ENCODE measurements at places on chromosomes 7 and 10.

DNA sequence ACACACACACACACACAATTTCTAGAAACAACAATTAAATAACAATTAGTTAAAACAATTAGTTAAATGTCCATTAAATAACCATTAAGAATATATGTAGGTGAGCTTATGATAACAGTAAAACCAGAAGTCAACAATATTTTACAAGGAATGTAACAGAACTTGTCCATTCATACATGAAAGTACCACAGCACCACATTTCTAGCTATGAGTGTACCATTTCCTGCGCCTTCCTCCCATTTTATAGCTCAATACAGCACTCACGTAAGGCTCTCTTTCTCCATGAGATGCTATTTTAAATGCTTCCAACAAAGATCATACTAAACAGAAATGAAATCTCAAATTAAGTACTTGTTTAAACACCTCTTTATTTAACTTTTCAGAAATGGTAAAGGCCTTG lies 367.3 kb upstream of the ZWINT start:
- no peak for DNase-seq

- DNase-seq = no peak
Measured at GRCh38 chr7:137000621-137001020, 132.2 kb downstream of the CHRM2 start.

DNA sequence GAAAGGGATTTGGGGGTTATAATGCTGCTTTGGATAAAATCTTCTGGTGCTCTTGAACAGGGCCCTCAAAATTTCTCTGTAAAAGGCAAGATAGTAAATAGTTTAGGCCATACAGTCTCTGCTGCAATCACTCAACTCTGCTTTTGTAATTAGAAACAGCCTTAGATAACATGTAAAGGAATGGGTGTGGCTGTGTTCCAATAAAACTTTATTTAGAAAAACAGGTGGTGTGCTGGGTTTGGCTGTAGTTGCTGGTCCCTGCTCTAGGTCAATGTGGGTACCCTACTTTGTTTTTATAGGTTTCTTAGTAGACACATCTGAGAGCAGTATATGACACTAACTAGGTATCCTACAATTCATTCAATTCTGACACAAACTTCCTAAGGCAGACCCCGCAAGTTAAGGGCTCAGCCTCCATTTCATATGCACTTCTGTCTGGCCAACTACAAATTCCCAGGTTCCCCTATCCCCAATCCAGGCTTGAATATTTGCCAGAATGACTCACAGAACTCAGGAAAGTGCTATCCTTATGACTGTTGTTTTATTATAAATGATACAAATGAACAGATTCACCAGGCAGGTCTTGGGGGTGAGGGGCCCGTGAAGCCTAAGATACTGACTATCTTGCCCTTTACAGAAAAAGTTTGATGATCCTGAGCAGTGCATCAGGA lies 349.9 kb downstream of the RPS24 start:
- no peak for DNase-seq

- DNase-seq = no peak
Measured at GRCh38 chr7:108120933-108121332, 9.2 kb downstream of the LAMB4 start.

GRCh38 chr7:25087855-25088254 lies 37.2 kb downstream of the CYCS start:
- no peak for DNase-seq

DNA sequence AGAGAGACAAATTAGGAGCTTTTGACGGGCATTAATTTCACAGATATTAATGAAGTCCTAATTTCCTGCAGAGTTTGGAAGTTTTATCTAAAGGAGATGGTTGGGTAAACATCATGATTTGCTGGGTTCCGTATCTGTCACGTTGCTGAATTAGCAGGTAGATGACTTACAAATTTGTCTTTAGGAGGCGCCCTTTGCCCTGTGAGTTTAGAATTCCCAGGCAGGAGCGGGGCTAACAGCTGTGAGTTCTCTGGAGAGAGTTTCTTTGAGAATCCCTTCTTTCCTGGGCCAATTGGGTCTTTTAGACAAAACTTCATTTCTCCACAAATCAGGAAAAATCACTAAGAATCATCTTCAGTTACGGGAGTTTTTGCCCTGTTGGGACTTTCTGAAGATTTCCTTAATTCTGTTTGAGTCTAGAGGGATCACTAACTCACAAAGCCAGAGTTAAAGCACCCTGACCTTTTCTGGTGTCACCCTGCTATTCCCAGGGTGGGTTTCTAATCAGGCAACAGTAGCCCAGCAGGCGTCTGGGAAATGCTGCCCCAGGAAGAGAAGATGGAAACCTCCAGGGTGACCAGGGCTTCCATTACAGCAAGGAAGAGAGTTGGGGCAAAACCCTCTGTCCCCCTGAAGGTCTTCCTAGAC lies 63.7 kb downstream of the PRKCQ start:
- no peak for DNase-seq

DNA sequence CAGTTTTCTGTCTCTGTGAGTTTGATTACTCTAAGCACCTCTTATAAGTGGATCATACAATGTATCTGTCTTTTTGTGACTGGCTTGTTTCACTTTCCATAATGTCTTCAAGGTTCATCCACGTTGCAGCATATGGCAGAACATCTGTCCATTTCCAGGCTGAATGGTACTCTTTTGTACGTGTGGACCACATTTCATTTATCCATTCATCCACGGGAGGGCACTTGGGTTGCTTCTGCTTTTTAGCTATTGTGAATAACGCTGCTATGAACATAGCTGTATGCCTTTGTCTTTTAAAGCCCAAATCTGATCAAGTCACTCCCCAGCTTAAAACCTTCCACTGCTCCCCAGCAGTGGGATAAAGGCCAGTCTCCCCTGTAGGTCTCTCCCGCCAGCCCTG lies 31.5 kb downstream of the EGFR start:
- DNase-seq = no peak

DNA sequence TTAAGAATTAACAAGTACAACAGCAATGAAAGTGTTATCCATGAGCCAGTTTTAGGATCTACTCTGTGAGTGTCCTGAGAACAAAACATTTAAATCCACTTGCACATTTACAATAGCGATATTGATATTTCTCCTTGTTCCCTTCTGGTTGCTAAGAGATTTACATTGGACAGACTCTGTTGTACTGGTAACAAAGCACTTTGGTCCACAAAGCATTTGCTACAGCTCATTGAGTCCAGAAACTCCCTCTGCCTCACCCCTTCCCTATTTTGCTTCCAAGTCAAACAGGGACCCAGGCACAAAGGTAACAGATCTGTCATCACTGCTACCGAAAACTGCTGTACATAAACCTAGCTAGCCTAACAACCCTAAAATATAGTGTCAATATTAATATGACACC lies 2.1 kb downstream of the ANK3 start:
- no peak for DNase-seq

GRCh38 chr10:130395248-130395936 lies 259.2 kb downstream of the GLRX3 start:
- no peak for DNase-seq

GRCh38 chr10:79483948-79484347 lies 28.4 kb upstream of the EIF5AL1 start:
- no peak for DNase-seq

DNA sequence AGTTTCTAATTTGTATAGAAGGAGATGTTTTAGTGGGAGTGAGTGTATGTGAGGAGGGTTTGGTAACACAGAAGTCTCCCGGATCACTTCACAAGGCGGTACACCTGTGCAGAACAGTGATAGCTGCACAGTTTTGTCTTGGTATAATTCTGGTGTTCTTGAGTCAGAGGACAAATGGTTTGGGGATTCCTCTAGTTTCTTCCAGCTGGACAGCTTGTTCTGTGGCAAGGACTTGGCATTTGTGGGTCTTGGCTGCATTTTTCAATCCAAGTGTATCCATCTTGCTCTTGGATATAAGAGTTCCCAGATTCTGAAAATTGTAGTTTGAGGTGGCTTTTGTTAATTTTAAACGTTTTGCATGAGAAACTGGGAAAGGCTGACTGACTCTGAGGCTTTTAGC lies 135.7 kb downstream of the AHR start:
- DNase-seq = no peak

DNA sequence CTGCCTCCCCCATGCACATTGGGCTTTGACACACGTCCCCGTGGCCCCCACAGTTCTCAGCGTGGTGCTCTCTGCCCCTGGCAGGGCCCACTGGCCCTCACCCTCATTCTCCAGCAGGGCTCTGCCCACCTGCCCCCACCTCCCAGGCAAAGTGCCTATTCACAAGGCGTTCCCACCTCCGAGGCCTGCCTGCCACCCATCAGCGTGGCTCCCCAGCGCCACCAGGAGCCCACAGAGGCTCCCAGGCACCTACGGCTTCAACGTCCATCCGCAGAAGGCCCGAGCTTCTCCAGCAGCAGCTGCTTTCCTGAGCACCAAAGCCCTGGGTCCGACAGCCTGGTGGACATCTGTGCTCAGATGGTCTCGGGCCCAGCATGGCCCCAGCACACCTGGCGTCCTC lies 211.8 kb upstream of the PPP2R2D start:
- DNase-seq = no peak

- DNase-seq = no peak
Measured at GRCh38 chr7:51079494-51079893, 237.1 kb downstream of the COBL start.

GRCh38 chr10:103600325-103600724 lies 106.8 kb downstream of the NEURL1 start:
- no peak for DNase-seq

DNA sequence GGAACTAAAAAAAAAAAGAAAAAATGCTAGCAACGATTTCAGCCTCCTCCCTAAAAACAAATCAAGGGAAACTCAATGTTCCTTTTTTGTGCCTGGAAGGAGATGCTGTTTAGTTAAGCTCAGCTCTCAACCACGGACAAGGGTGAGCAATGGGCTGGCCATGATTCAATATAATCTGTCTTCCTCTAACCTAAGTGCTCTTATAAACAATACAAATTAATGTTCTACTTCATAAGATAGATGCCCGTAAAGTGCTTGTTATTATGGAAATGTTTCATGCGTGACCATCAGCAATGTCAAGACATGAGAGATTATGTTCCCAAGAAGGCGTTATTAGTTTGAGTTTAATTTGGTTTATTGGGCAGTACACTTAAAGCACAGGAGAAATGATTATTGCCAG lies 320.3 kb downstream of the SFMBT2 start:
- DNase-seq = no peak

DNA sequence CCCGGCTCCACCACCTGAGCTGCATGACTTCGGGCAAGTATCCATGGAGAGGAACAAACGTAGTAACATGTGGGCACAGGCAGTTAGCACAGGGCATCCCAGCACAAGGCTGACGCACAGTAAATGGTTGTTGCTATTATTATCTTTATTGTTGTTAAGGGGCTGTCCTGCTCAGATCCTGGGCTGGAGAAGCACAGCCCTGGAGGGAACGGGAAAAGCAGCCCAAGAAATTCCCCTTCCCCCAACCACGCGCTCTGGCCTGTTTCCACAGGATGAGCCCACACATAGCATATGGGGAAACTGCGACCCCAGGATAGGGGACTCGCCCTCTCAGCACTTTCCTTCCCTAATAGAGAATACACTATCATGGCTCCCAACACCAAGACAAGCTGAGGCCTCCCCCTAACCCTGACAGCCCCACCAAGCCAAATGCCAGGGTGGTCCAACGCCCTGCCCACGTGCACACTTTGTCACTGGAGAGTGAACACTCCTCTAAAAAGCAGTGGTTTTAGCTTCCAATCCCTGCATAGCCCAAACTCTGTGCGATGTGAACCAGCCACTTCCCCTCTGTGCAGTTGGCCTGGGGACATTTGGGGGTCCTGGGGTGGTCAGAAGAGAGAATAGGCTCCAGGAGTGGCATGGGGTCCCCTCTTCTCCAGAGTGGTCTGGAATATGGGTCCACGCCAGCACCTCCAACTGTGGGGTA lies 11.0 kb downstream of the PSD start:
- DNase-seq = no peak

GRCh38 chr7:104039363-104039762 lies 49.9 kb upstream of the RELN start:
- no peak for DNase-seq

DNA sequence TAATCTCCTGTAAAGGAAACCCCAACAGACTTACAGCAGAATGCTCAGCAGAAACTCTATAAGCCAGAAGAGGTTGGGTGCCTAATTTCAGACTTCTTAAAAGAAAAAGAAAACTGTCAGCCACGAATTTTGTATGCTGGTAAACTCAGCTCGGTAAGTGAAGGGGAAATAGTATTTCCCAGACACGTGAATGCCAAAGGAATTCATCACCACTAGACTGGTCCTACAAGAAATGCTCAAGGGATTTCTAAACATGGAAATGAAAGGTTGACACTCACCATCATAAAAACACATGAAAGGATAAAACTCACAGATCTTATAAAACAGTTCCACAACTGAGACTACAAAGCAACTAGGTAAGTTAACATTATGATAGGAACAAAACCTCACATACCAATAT lies 68.6 kb downstream of the GLCCI1 start:
- no peak for DNase-seq

GRCh38 chr7:924541-925231 lies 29.8 kb downstream of the ADAP1 start:
- DNase-seq = no peak

DNA sequence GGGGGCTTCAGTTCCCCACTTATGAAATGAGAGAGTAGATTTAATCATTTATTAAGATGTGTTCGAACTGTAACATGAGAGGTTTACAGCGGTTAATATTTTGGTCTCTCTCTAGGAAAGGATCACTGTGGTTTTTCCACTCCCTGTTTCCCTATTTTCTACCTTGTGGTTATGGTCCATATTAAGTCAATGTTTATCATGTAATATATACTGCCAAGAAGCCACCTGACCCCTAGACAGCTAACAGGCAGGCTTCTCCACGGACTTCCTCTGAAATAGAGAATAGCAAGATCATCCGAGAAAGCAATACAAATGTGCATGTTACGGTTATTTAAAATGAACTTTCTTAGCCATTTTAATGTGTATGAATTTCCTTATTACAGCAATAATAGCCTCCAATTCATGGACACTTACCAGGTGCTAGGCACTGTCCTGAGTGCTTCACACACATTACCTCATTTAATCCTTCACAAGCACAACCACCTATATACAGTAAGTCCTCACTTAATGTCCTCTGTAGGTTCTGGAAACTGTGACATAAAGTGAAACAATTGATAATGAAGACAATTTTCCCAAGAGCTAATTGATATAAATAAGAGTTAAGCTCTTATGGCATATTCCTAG lies 835 bp upstream of the COL28A1 start:
- DNase-seq = no peak

DNA sequence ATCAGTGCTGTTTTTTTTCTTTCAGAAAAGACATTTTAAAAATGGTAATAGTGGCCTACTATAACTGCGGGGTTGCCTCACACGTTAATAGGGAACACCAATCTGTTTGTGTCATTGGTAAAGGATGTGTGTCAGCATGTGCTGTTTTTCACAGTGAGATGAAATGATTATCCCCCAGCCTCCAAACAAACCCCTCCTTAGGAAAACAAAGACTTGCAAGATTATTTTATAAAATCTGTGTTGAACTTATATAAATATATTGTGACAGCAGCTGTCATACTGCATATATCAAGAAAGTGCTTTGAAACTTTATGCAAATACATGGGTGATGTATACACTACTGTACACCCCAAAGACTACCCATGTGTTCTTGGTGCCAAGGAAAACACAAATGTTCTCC lies 125.8 kb downstream of the BMPER start:
- DNase-seq = no peak

Data from activated naive CD4-positive, alpha-beta T cell (primary cell).